ENCODE measurements at places on chromosomes 5 and 9.

DNA sequence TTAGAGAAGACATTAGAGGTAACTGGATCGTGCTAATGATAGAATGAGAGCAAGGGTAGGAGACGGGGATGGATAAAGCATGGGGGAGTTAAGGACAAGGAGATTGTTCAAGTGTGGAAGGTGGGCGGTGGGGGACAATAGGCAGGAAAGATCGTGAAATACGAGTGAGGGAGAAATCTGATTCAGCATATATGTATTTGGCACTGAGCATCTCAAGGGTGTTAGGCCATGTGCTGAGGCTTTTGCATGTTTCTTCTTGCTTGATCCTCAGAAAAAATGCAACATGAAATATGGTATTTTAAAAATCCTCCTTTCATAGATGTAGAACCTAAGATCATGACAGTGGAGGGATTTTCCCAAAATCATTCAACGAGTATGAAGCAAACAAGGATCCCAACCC, 240.5 kb downstream of the PAPPA start:
- DNase-seq, result no peak

- no peak for DNase-seq
Observed at GRCh38 chr9:19381656-19382055, 1.6 kb upstream of the RPS6 start.

GRCh38 chr5:176596689-176597416, 13.1 kb downstream of the GPRIN1 start:
- peak; percentile 37 for DNase-seq

DNA sequence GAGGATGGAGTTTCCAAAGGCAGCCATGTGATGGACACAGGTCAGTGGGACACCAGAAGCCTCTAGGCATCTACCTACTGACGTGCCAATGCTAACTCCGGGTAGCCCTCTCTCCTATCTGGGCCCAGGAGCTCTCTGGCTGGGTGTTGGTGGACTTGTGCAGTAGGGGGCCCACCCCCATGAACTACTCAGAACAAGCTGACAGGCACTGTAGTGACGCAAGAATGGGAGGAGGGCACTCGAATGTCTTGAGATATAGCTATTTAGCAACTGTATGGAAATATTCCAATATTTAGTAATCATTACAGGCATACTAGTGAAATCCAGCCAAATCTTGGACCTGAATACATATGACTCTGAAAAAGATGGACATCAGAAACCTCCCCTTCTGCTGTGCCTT, 5.7 kb upstream of the DOCK2 start:
- no peak for DNase-seq

DNA sequence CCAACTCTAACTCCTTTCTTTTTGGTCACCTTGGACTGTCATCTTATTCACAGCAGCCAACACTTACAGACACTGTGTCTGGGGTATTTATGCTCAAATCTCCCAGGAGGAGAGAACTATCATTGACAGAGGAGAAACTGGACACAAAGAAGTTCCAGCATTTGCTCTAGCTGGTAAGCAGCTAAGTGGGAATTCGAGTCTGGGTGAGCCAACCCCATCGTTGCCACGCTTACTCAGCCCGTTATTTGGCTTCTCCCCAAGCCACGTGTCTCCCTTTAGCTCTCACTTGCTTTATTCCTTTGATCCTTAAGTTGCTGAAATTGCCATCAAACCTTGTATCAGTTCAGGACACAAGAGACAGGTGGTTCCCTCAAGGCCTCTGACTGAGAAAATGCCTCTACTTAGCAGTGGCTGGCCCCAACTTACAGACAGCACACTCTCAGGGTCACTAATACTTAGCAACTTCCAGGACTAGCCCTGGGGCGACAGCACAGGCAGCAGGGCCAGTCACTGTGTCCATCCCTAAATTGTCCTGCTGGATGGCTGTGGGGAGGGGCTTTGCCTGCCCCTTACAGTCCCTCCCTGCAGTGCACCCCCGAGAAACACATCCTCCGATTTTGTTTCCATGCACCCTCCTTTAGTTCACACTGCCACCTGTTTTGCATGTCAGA, 1.4 kb downstream of the SLC36A2 start:
- DNase-seq, result no peak

- no peak for DNase-seq
Observed at GRCh38 chr9:113219186-113219936, 1.7 kb downstream of the FKBP15 start.

- no peak for DNase-seq
Observed at GRCh38 chr5:135308245-135308644, 90.8 kb downstream of the MACROH2A1 start.

- DNase-seq, result no peak
Observed at GRCh38 chr5:178777520-178777919, 47.1 kb upstream of the ZNF354A start.

- no peak for DNase-seq
Observed at GRCh38 chr5:95838001-95838520, 15.5 kb upstream of the GLRX start.

DNA sequence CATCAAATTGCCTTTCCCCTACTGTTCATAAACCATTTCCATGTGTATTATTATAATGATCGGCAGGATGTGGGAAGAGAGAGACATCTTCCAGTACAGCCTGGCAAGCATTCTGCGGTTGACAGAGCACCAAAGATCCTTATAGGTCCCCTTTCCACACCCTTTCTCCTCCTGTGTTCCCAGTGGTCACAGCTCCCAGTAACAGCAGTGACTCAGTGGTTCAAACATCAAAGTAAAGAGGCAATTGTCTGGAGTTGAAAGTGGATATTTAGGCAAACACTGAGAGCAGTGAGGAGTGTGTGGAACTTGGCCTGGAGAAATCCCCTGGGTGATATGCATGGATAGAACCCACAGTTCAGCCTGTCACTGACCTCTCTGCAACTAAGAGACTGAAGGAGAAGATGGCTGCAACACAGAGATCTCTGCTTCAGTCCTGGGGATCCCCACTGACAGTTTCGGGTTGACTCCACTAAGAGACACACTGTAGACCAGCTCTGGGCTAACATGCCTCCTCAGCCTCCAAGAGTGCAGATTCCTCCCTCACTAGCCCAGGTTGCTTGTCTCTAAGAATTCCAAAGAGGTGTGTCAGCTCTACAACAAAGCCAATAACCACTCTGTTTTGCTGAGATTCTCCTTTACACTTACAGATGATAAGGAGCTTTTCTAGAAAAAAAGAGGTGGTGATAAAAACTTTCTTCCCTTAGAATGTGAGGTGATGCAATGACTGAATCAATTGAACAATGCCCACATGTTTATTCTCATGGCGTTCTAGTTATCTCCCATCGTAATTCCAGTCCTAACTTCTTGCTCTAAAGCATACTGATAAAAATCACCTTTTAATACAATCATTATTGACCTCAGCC, 94.4 kb upstream of the IL6ST start:
- DNase-seq, result no peak

GRCh38 chr9:133951265-133951664, 40.9 kb downstream of the VAV2 start:
- DNase-seq, result no peak

- no peak for DNase-seq
Observed at GRCh38 chr5:97010606-97011005, 74.7 kb downstream of the LNPEP start.

GRCh38 chr5:161585798-161586197, 39.3 kb upstream of the GABRB2 start:
- no peak for DNase-seq

DNA sequence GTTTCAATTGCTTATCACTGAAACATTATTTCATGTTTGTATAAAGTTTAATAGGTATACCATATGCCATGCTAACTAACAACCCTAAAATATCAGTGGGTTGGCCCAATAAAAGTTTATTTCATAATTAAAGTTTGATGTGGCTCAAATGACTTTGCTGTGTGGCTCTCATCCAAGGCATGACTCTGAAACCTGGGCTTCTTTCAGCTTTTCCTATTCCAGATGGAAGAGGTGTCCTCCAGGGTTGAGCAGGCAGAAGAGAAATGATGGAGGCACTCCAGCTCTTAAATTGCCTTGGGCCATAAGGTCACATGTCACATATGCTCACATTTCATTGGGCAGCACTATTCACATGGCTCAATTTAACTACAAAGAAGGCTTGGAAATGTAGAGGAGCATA, 101.9 kb downstream of the MACIR start:
- no peak for DNase-seq

DNA sequence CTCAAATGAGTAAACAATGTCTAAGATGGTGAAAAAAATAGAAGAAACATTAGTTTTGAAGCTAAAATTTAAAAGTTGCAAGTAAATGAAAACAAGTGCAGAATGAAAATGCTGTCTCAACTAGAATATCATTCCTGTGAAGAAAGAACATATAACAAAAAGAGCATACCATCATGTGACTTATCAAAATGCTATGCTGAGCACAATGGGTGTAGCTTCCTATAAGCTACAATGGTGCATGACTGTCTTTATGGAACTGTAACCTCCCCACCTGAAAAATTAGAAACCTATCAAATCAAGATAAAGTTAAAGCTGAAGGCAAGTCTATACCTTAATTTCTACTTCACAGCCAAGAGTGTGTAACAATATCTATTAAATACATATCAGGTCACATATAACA, 192.0 kb downstream of the AP3B1 start:
- DNase-seq, result no peak

DNA sequence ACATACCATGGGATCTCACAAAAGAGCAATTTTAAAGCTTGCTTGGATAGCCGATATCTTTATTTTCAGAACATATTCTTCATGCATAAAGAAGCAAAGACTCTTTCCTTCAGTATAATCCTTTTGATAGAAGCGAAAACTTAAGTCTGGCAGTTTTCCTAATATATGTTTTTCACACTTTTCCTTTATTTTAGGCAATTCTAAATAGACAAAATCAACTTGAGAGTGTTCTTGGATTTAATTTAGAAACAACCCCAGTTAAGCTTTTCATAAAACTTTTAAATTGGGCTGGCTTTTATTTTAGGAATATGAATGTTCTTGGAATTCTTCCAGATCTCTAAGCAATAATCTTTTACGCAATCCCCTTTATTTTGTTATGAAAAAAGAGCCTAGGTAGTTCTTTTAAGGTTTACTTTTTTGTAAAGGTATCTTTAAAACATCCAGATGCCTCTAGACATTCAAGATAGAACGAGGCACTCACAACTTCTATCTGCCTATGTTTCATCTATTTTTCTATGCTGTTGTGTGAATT, 51.5 kb upstream of the HSPB3 start:
- DNase-seq, result no peak

- no peak for DNase-seq
Observed at GRCh38 chr5:82105457-82105856, 133.6 kb downstream of the ATG10 start.

GRCh38 chr5:51378448-51379330, 4.6 kb upstream of the ISL1 start:
- DNase-seq, result no peak

DNA sequence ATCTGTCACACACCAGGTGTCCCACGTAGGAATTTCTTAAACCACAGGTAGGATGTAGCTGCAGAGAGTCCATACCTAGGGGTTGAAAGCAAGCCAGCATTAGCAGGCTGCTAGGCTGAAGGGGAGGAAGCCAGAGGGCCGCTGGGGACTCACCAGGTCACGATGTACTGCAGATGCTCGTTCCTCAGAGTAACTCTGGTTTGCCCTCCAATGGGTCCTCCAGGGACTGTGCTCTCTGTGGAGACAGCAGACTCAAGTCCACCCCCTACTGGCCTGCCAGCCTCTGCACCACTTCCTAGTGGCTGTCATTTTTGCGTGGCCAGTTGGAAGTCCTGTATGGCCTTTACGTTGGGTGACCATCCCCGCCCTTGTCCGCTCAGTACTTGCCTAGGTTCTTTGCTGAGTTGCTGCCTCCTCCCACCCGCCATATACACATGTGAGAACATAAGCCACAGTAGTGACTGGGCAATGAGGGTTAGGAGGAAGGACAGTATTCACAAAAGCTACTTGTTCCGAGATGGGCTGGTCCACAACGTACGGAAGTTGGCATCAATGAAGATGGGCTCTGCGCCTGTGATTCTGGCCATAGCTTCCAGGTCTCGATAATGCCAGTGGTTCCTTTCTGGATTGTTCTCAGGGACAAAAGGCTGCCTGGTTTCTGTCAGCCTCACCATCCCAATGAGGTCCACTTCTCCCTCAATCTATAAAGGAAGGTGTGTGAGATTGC, 4.1 kb downstream of the RPL7A start:
- DNase-seq, result no peak

- DNase-seq, result no peak
Observed at GRCh38 chr9:82410306-82410705, 421.7 kb downstream of the SPATA31D1 start.

DNA sequence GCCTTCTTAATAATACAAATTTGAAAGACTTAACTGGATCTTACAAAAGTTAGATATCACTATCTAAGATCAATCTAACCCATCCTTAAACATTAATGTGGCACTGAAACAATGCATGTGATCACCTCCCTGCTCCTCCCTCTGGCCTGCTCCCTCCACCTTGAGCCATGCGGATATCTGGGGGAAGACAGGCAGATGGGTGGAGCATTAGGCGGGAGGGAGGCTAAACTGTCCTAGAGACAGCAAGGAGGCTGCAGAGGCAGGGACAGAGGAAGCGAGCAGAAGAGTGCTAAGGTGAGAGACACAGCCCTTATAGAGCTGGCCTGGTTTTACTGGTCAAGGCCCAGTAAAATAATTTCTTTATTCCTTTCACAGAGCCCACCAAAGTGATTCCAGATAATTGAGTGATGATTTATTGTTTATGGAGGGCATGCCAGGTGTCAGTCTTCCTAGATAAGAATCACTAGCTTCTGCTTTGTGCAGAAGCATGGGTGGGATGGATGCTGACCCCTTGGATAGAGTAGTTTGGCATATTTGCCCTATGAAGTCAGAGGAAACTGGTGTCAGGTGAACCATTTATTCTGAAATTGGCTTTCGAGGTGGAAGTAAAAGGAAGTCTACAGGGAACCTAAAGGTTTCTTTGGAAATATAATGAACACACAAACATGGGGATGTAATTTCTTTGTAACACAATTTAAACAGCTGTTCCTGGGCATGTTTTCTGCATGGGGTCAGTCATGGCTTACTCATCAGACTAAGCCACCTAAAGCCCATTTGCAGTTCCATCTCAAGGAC, 188.3 kb downstream of the GNAQ start:
- DNase-seq, result no peak

DNA sequence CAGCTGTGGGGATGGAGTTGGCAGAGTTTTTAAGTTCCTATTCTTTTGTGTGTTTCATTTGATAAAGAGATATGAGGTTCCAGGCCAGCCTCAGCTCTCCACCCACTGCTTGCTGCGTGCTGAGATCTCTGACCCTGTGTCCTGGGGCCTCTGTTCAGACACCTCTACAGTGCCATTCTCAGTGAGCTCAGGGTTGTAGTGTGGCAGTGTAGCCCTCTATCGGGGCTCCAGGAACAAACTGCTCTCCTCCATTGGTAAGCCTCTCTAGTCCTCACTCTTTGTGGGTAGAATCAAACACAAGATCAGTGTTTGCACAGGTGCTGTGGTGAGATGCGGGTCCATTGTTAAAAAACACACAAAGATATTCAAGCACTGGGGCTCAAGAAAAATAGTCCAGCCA, 386.6 kb upstream of the RPS23 start:
- no peak for DNase-seq

GRCh38 chr5:179405054-179405416, 59.8 kb upstream of the ADAMTS2 start:
- no peak for DNase-seq

- DNase-seq, result no peak
Observed at GRCh38 chr9:124771867-124772679, 962 bp upstream of the NR6A1 start.

GRCh38 chr9:75086541-75087288, 1.2 kb downstream of the NMRK1 start:
- DNase-seq, result no peak
